ENCODE measurements at places on chromosomes 7 and 10. TPM values are rescaled to one million over a fixed set of nuclear protein-coding genes. Genes with fewer than 3 reads are reported as not detected.

GRCh38 chr7:122528879-122529481 lies 169.9 kb downstream of the RNF133 start:
- peak; percentile 42 for DNase-seq

The C10orf53 gene
- total RNA-seq: not detected

GRCh38 chr7:45901566-45901965 lies 13.3 kb downstream of the IGFBP1 start:
- DNase-seq: no peak

DNA sequence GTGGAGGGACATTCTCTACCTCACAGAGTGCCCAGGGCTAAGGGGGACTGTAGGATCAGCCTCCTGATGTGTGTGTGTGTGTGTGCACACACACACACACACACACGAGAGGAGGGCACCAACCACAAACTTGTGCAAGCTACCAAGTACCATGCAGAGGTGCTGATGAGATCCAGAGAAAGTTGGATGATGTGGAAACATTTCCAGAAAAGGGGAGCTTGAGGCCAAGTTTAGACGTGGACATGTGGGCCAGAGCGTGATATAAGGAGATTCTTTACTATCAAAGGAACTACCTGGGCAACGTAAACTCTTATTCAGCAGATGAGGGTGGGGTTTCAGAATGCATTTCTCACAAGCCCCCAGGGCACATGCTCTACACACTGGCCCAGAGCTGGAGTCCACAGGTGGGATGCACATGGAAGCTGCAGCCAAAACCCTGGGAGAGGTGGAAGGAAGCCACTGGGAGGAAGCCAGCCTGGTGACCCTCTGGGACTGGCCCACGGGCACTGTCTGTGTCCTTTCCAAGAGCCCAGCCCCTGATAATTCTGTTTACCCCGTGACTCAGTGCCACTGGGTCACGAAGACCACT lies 53.5 kb downstream of the DLG5 start:
- DNase-seq: no peak

DNA sequence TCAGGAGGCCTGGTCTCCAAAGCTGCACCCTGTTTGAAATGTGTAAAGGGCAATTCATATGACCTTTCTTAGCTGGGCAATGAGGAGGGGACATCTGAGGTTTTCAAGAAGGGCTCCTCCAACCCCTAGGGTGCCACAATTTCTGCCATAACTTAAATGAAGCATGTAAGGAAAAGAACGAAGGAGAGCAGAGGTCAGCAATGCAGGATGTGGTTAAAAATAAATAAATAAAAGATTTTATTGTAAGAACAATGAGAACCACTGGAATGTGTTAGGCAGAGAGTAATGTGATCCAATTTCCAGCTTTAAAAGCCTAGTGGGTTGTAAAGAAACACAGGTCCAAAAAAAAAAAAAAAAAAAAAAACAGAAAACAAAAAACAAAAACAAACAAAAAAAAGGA lies 673.1 kb downstream of the TNS3 start:
- DNase-seq: no peak

The FKBP6 gene
- not detected for total RNA-seq

DNA sequence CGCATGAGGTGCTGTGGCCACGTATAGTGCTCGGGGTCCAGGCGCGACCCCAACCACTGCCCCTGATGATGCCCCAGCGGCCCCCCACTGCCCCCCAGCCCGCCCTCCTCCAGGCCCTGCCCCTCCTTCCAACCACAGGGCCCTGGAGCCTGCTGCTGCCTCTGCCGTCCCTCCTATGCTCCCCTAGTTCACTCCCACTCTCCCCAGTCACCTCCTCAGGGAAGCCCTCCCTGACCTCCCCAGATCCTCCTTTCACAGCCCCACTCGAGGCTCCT lies 93.8 kb downstream of the UNCX start:
- DNase-seq: no peak

The PDK4 gene
- 8.7 TPM for total RNA-seq

DNA sequence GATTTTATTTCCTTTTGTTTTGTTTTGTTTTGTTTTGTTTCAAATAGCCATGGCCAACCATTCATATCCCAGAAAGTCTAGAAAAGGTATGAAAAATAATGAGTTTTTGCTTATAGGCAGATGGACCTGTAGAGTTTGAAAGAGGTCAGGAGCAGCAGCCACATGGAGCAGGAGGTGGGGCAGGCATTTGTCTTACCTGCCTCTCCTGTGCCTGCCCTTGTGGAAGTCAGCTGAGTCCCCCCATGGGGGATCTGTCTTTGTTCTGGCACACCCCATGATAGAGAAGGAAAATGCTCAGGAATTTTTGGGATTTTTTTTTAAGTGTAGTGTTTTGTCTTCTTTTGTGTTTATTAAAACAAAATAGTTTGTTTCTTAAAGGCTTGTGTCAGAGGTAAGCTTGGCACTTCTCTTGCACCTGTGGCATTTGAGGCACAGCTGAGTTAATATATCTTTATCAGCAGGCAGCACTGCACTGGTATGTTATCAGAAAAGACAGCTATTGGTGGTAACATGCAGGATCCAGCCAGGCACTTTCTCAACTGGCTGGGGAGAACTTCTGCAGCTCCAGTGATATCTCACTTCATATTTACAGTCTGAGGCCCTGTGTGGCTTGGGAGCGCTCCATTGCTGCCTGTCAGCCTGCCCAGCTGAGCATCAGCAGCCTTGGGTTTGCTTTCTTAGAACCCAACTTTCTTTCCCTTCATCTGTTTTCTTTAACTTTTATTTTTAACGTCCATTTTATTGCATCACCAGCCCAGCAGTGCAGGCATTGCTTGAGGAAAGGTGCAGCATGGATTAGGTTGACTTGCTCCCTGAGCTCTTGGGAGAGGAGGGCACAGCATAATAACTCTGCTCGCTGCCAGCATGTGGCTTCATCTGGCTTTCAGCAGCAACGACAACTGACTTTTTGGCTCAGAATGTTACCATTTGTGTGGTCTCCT lies 44.4 kb downstream of the LRRC4 start:
- DNase-seq: no peak

DNA sequence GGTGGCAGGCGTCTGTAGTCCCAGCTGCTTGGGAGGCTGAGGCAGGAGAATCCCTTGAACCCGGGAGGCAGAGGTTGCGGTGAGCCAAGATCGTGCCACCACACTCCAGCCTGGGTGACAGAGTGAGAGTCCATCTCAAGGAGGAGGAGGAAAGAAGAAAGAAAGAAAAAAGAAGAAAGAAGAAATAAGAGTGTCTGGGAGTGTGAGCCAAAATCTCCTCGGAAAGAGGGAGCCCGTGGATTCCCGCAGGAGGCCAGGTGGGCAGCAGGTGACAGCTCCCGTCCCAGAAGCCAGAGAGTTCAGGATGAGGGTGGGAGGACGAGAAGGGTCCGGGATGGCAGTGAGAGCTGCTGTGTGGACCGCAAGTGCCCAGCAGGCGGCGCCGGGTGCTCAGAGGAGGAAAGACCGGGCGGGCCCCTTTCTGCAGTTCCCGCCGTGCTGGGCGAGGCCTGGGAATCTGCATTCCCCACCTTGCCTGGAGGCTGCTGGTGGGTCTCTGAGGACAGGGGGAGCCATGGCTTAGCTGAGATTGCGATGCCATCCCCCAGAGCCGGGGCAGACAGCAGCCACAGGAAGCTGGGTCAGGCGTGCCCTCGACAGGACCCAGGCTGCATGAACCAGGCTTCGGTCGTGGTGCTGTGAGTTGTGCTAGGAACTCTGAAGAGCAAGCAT lies 17.1 kb upstream of the AMZ1 start:
- no peak for DNase-seq

- no peak for DNase-seq
Observed at GRCh38 chr10:129079705-129080104, 387.3 kb upstream of the MGMT start.

GRCh38 chr10:6065406-6065805 lies 3.2 kb upstream of the IL2RA start:
- no peak for DNase-seq

The WASHC2A gene
- 49.3 TPM for total RNA-seq

- no peak for DNase-seq
Observed at GRCh38 chr10:7090529-7090928, 320.3 kb downstream of the SFMBT2 start.

DNA sequence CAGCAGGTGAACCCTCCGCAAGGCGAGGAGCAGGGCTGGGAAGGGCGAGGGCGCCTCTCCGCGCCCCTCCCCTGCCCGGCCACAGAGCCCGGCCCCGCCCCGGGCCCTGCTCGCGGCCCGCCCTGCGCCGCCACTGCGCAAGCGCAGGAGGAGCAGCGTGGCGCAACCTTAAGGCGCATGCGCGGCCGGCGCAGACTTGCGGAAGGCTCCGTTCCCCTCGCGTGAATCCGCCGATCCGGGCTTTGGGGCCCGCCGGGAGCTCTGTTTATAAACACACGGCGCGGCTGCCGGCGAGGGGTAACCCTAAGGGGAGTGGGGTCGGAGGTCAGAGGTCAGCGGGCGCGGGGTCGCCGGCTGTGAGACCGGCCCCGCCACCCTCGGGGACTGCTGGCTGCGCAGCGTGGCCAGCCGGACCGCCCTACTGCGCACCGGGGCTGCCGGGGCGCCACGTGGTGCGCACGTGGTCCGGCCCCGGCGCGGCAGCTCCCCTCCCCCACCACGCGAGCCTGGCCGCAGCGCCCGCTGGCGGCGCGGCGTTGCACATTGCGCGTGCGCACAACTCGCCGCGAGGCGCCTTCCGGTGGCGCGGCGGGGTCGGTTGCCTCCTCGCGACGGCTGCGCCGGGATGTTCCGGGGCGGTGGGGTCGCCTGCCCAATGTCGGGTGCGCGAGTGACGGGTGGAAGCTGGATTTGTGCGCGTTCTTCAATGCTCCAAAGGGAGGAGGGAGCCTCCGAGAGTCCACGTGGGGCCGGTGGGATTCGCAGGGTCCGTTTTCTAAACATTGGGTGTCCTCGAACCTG lies 40.2 kb upstream of the FOXK1 start:
- DNase-seq: no peak

The PRR15 gene
- total RNA-seq: 0.23 TPM

DNA sequence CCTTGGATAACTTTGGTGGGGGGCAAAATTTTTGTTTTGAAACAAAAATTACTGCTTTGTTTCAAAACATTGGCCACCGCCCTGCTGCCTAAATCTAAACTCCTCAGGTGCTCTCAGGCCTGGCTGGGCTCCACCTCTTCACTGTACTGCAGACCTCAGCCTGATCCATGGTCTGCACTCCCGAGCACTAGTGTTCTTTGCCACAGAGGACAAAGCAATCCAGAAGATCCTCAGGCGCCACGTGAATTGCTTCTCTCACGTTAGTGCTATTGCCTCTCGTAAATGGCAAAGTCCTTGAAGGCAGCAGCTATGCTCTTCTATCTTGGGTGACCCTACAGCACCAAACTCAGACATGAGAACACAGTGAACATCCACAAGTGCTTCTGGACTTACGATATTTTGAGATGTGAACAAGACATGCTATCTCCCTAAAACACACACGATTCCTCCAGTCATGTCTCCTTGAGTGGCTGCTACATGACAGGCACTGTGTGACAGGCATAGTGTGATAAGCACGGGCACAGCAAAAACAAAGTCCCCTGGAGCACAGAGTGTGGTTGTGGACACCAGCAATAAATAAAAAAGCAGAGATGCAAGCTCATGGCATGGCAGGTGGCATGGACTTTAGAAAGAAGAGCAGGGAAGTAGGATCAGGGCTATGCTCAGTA lies 582.1 kb upstream of the DPP6 start:
- no peak for DNase-seq

The NUB1 gene
- total RNA-seq: 39.6 TPM

DNA sequence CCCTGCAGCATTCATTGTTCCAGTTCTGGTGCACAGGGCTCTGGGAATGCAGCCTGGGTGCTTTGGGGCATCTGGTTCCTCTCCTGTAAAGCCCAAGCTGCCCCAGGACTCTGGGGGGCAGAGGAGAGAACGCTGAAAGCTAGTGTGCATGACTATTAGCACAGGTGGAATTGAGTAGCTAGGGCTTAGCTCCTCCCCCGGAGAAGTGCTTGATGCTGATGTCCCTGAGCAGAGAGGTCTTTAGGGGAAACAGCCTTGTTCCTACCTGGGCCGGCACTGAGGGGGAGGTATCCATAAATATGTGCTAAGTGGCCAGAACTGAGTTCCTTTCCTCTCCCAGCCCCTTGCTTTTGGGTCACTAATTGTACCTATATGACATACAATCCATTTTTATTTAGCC lies 3.9 kb downstream of the ADCY1 start:
- no peak for DNase-seq

The ADCYAP1R1 gene
- total RNA-seq: not detected

DNA sequence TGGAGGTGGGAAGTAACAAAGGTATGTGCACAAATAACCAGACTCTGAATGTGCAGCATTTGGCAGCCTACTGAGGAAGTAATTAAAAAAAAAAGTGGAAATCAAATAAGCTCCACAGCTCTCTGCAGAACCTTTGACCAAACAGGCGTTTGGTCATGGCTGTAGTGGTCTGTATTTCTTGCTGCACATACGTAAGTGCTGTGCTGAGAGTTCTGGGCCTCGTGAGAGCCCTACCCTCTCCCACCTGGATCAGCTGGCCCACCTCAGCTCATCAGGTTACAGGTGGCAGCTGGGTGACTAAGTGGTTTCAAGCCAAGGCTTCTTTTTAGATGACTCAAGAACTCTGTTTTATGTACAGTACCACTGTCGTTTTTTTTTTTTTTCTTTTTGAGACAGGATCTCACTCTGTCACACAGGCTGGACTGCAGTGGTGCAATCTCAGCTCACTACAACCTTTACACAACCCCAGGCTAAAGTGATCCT lies 178.2 kb upstream of the KLF6 start:
- DNase-seq: no peak

Measured in glomerular endothelial cell (primary cell).